ENCODE measurements at places on chromosomes 4 and X. TPM values are rescaled to one million over a fixed set of nuclear protein-coding genes. Genes with fewer than 3 reads are reported as not detected.

- peak; percentile 49 for DNase-seq
- H3K4me3 ChIP-seq = no peak overlapping the region
- H3K36me3 ChIP-seq = no peaks in the 10 kb centered on the region
- H3K27me3 ChIP-seq = no peaks in the 10 kb centered on the region
These were observed 5.5 kb upstream of the ING2 start for GRCh38 chr4:183499389-183499788.

GRCh38 chr4:140092094-140092851 is 61.7 kb downstream of the MAML3 start:
- no peaks in the 10 kb centered on the region for H3K36me3 ChIP-seq
- peaks cover 12% of the 10 kb centered on the region for H3K4me1 ChIP-seq
- peak overlapping the region; percentile 39 for H3K27ac ChIP-seq
- H3K27me3 ChIP-seq = no peaks in the 10 kb centered on the region
- H3K4me3 ChIP-seq = peak overlapping the region; percentile 22
- DNase-seq = peak; percentile 34

DNA sequence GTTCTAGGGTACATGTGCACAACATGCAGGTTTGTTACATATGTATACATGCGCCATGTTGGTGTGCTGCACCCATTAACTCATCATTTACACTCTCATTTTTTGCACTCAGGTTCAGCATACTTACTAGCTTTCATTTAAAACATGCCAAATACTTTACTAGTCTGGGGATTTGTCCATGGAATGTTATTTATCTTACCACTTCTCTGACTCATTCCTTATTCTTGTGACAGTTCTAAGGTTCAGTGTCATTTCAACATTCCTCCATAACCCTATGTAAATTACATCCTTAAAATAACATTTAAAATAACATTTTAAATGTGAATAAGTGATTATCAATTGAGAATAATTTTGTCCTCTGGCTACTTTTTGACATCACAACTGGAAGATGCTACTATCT is 19.5 kb upstream of the SYTL5 start:
- no peaks in the 10 kb centered on the region for H3K36me3 ChIP-seq
- H3K27ac ChIP-seq = no peak overlapping the region

- no peak for DNase-seq
- no peaks in the 10 kb centered on the region for H3K36me3 ChIP-seq
- no peak overlapping the region for H3K27ac ChIP-seq
- no peak overlapping the region for H3K4me3 ChIP-seq
- H3K27me3 ChIP-seq = no peaks in the 10 kb centered on the region
These were observed 182.6 kb downstream of the ATOH1 start for GRCh38 chr4:94011190-94011589.

GRCh38 chr4:83757121-83757621 is 221.3 kb downstream of the GPAT3 start:
- H3K27ac ChIP-seq = no peak overlapping the region
- no peaks in the 10 kb centered on the region for H3K4me1 ChIP-seq
- H3K36me3 ChIP-seq = no peaks in the 10 kb centered on the region

GRCh38 chrX:88425739-88426138 is 321.3 kb upstream of the CPXCR1 start:
- no peak for DNase-seq
- H3K4me3 ChIP-seq = no peak overlapping the region
- no peaks in the 10 kb centered on the region for H3K36me3 ChIP-seq
- peaks cover 5% of the 10 kb centered on the region for H3K27me3 ChIP-seq
- no peaks in the 10 kb centered on the region for H3K4me1 ChIP-seq
- no peak overlapping the region for H3K27ac ChIP-seq

GRCh38 chrX:15870310-15870709 is 15.7 kb upstream of the AP1S2 start:
- H3K27ac ChIP-seq = no peak overlapping the region
- H3K4me1 ChIP-seq = no peaks in the 10 kb centered on the region
- H3K27me3 ChIP-seq = no peaks in the 10 kb centered on the region
- no peak overlapping the region for H3K4me3 ChIP-seq
- no peak for DNase-seq
- no peaks in the 10 kb centered on the region for H3K36me3 ChIP-seq

Gene TMEM271
- not detected for total RNA-seq

Gene FAM9B
- total RNA-seq = not detected

Gene VBP1
- 13.9 TPM for total RNA-seq

Gene SHROOM4
- total RNA-seq = 0.83 TPM
